ENCODE measurements at places on chromosomes 6 and 20.

DNA sequence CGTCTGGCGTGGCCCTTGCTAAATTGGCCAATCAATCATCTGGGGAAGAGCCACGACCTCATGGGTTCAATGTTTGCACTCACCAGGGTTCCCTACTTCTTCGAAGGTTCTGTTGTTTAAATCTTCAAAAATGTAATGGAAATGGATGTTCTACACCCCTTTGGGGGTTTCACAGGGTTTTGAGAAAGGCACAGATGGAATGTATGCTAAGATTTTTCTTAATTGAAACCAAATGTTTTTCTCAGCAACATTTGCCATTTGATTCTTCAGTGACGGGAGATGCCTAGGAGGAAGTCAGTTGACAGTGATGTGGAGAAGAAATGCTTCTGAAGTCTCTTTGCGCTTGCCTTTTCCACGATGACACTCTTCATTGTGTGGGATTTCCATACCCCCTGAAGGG lies 312.3 kb downstream of the ESR1 start:
- no peak for DNase-seq

DNA sequence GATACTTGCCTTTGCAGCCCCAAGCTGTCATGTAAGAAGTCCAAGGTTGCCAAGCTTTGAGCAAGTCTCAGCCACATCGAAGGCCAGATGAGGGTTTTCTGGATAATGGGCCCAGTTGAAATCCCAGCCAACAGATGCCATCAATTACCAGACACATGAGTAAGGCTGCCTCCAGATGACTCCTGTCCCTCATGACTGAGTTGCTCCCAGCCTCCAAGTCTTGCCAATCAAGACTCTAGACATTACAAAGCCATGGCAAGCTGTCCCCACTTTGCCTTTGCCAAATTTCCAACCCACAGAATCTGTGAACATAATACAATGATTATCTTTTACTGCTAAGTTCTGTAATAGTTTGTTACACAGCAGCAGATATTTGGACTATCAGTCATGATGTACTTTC lies 76.8 kb upstream of the ARMC2 start:
- no peak for DNase-seq

DNA sequence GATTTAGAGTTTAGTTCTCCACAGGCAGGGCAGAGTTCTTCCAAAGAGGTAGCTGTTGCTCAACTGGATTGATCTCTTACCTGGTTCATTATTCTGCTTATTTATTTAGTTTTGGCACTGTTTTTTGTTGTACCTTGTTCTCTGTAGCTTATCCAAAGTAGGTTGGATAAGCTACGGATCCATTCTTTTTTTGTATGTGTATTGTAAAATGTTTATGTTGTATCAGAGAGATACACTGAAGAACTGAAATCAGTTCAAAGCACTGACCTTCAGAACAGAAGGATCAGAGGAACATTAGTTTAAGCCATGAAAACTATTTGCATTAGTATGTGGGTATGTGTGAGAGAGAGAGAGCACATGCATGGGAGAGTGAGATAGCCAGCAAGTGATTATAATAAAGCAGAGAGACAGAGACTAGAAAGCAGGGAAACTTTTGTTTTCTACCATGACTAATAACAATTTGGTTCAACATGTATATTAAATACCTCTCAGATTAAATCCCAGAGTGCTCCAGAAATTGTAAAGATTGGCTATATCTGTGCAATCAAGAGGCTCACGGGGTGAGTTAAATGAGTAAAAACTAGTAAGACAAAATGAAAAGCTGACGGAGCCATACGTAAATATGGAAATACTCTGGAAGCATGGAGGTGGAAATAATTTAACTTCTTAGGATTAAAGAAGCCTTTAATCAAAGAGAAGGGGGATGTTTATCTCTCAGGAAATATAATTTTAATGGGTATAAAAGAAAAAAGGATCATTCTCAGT lies 40.2 kb downstream of the ITCH start:
- DNase-seq: no peak

DNA sequence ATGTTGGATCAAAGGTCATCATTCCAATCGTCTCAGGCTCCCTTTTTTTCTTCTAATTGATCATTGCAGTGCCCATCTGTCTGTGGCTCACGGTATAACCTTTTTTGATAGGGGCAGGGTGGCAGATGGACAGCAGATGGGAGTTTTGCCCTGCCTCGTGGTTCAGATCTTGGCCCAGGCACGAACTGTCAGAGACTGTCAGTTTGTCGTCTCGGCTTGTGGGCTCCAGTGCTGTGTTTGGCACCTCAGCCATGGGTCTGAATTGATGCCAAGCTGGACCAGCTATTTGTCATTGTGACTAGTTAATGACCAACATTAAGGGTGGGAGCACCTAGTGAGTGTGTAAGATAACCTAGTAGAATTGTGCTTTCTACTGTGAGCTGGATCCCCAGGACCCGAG lies 197.6 kb downstream of the PRL start:
- DNase-seq: no peak

DNA sequence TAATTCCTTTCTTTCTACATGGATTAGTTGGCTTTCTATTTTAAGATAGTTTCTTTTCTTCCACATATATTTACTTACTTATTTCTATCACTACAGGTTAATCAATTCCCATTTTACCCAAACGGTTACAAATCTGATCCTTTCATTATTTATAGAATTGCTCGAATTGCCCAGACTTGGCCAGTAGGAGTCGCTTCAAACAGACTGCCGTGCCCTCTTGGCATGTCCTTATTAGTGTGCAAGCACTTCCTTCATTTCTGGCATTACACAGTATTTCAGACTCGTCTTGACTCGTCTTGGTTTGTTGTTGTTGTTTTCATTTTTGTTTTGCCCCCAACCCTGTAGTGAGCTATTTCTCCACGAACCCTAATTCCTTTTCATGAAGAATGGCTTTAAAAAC lies 74.6 kb downstream of the SAMD3 start:
- DNase-seq: peak; percentile 41

DNA sequence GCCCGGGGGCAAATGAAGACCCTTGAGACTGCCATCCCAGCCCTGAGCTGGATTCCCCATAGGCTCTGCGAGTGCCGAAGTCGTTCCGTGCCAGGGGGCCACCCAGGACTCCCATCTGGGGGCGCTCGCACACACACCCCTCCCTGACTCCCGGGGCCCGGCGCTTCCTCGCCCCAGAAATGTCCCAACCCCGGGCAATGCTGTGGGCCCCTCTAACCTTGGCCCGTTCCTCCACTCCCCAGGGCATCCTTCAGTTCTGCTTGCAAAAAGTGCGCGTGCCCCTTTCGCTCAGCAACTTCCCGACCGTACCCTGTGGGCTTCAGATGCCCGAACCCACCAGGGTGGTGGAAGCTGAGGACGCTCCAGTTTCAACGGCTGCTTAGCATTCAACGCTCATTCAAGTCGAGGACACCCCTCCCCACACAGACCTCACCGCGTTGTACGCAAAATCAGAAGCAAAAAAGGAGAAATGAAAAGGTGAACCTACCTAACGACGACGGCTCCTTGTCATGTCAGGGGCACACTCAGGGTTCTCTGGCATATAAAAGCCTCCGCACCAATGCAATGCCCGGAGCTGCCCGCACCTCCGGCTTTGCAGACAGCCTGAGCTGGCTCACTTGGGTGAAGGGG lies 25.3 kb downstream of the RIPOR2 start:
- DNase-seq: no peak

GRCh38 chr6:165729307-165729936 lies 66.4 kb upstream of the PDE10A start:
- DNase-seq: peak; percentile 12

GRCh38 chr20:14727485-14728150 lies 390.2 kb upstream of the FLRT3 start:
- DNase-seq: no peak

- no peak for DNase-seq
These were observed 82.7 kb upstream of the NXT1 start for GRCh38 chr20:23267909-23268308.

DNA sequence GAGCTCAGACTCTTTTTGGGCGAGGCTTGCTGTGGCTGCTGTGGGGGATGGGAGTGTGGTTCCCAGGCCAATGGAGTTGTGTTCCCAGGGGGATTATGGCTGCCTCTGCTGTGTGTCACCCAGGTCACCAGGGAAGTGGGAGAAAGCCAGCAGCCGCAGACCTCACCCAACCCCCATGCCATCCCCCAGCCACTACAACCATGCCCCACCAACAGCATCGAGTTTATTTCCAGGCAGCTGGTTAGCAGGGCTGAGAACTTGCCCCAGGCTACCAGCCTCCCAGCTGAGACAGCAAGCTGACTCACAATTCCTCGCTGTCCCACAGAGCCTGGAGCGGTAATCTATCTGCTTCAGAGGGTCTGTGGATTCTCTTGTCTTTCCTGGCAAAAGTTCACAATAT lies 331.7 kb downstream of the FRK start:
- no peak for DNase-seq

GRCh38 chr6:14501240-14501639 lies 383.7 kb downstream of the CD83 start:
- DNase-seq: no peak

DNA sequence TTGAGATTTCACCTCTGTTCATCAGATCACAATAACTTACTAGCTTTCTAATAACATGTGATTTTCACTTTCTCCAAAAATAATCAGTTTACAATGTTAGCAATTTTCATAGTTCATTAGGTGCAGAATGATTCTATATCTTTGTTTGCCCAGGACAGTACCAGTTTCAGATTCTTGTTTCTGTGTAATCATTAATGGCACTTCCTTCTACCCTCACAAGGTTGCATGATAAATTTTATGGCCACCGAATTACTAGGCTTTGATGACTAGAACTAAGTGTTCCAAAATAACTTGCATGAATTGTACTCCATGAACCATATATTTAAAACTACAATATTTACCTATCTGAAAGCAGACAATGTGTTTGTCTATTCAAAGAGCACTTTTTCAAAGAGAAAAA lies 442.3 kb downstream of the EPHA7 start:
- DNase-seq: no peak

- no peak for DNase-seq
These were observed 14.0 kb upstream of the KCNK15 start for GRCh38 chr20:44731657-44732056.

DNA sequence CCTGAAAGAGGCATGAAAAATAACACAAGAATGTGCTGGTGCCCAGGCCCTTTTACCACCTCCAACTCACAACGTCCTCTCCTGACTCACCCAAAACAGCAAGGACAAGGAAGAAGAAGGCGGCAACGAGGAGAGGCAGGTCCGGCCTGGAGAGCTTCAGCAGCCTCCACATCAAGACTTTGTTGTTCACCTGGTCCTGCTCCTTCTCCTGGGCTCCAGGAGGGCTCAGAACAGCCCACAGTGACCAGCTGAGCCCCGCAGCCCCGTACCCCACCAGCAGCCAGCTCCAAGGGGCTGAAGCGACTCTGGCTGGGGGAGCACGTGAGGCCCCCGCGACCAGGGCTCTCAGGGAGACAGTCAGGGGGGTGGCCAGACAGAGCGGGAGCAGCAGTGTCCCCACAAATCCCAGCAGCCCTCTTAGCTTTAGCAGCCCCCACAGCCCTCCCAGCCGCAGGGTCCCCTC lies 857 bp downstream of the TAP2 start:
- no peak for DNase-seq

DNA sequence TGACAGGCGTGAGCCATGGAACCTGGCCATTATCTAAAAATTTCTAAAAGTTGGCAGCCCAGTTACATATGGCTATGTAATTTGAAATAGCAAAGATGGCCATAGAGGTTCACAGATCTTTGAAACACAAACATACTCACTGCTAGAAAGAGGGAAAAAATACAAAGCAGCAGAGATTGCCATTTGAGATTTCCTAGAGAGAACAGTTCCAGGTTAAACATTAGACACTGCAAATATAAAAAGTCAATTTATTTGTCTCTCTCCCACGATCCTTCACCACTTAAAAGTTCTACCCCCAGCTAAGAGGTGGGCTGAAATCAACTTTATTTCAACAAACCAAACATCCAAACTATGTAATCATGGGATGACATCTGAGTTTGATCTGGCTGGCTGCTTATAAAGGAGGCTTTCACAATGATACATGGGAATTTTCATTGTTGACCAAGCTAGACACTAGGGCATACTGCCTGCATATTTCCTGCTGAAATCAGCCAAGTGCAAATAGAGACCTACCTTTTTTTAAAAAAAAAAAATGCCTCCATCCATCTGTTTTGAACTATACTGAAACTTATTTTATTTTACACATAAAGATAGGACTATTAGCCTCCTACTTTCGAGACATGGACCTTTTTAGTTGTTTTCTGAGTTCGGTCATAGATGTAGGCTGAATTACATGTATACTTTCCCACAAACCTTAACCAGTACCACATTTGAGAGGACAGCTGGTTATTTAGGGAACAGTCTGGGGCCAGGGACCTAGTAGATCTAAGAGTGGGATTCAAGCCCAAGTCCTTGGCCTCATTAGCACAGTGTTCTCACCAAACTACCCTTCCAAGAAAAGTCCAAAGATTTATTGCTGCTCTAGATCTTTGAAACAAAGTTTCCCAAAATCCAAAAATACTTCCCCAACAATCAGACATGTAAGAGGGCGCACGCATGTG lies 16.6 kb downstream of the DCDC2 start:
- no peak for DNase-seq

GRCh38 chr6:30960907-30961673 lies 20.3 kb downstream of the MUCL3 start:
- no peak for DNase-seq

DNA sequence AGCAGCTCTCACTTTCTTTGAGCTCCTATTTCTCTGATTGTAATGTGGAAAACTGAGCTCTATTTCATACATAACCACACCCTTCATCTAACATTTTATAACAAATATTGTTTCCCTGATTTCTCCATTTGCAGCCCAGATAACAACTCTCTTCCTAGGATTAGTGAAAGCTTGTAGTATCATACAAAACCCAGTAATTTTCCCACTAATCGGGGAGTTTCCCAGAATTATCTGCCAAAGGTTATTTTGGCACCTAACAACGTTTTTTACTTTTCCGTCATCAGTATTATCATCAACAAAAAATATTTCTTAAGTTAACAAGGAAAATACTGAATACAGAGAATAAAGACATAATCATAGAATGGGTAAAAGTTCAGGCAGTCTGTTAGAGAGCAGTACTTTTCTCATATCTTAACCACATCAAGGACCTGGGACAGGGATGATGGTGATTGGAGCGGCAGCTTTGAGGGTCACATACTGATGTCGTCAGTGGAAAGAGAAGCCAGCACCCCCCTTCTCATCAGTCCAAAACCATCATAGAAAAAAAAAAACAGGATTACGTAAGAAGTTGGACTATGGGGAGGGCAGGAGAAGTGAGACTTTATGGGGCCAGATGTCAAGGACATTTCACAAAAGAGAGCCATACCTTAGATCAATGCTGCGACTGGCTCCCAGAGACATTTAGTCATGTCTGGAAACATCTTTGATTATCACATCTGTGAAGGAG lies 166.1 kb upstream of the TNFAIP3 start:
- DNase-seq: no peak

- no peak for DNase-seq
These were observed 42.7 kb downstream of the TFEB start for GRCh38 chr6:41692730-41693129.

- DNase-seq: no peak
These were observed 1.4 kb upstream of the PTPRT start for GRCh38 chr20:43191143-43191542.

DNA sequence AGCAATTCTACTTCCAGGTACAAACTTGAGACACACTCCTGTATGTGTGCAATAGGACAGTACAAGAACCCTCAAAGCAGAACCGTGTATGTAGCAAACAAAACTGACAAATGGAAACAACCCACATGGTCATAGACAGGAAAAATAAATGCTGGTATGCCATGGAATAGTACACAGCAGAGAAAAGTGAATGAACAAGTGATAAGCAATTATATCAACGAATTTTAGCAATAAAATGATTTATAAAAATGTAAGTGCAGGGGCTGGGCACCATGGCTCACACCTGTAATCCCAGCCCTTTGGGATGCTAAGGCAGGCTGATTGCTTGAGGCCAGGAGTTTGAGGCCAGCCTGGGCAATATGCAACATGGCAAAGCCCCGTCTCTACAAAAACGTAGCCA lies 9.3 kb downstream of the RIPOR3 start:
- no peak for DNase-seq

Data from CD4-positive, alpha-beta T cell treated with Interleukin-10 for 1 hour (primary cell).